ENCODE measurements at places on chromosomes 5 and 9. TPM values are rescaled to one million over a fixed set of nuclear protein-coding genes. Genes with fewer than 3 reads are reported as not detected.
A peak's percentile ranks its signal among the peaks of the same experiment; 100 is the strongest.

Gene RNF183
- 0.41 TPM for total RNA-seq

Gene TEX48
- not detected for total RNA-seq

Gene AGXT2
- not detected for total RNA-seq

Gene IQGAP2
- 12.7 TPM for total RNA-seq

Gene PCDHB10
- total RNA-seq, result 4.1 TPM

Gene DOCK8
- total RNA-seq, result 0.14 TPM

Gene REEP2
- total RNA-seq, result 64.7 TPM

Gene PCDHB5
- total RNA-seq, result not detected

Gene GRXCR2
- 0.15 TPM for total RNA-seq

Gene SLC34A1
- not detected for total RNA-seq

Gene OTULIN
- 9.0 TPM for total RNA-seq

- ATAC-seq, result peak; percentile 88
Measured at GRCh38 chr9:121819428-121820231, 168.2 kb downstream of the DAB2IP start.

DNA sequence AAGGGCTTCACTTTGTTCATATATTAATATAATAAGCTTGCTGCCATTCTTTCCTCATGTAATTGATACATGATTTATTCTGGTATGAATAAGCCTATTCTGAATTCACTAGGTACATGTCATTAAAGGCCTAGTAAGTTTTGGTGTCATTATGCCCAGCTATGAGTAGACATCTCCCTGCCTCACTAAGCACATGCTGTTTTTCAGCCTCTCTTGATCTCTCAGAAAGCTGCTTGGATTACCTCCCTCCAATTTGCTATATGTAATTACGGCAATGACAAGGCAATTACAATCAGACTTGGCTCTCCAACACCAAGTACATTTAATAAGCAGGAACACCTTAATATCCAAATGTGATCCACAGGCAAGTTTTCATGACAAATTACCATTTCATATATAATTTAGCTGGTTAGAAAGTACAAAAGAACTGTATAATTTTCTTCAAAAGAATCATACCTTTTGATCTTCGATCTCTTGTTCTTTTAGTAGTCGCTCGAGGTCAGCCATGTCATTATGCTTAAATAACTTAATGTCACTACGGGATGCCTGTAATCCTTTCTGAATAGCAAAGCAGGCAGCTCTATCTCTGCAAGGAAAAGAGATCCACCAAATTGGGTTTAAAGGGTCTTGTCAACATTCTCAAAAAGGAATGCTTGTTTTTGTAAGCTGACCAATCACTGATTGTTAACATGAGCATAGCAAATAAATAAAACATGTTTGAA lies 56.3 kb downstream of the SPTLC1 start:
- peak; percentile 66 for ATAC-seq

GRCh38 chr5:83931969-83932368 lies 211.3 kb upstream of the HAPLN1 start:
- ATAC-seq, result no peak

GRCh38 chr5:126826619-126827215 lies 49.8 kb downstream of the LMNB1 start:
- ATAC-seq, result no peak

DNA sequence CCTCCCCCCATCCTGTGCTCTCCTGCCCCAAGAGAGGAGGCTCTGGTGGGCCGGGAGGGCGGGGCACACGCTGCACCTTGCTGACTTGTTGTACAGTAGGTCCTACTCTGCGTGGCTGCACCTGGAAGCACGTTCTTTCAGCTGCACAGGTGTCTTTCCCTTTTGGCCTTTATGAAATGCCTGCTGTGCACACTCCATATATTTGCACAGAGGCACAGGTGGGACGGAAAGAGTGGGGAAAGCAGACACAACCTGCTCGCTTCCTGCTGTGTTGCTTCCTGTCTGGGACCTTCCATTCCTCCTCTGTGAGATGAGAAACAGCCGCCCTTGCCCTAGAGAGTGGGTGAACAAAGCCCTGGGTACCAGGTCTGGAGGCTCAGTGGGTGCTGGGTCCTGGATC lies 4.8 kb downstream of the USP20 start:
- ATAC-seq, result no peak

DNA sequence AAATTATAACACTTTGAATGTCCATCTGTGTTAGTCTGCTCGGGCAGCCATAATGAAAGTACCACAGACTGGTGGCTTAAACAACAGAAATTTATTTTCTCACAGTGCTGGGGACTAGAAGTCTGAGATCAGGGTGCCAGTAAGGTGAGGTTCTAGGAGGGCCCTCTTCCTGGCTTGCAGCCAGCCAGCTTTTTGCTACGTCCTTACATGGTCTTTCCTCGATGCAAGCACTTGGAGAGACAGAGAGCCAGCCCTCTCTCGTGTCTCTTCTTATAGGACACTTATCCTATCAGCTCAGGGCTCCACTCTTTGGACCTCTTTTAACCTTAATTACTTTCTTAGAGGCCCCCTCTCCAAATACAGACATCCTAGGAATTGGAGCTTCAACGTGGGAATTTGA lies 351.8 kb downstream of the SPOCK1 start:
- ATAC-seq, result no peak

DNA sequence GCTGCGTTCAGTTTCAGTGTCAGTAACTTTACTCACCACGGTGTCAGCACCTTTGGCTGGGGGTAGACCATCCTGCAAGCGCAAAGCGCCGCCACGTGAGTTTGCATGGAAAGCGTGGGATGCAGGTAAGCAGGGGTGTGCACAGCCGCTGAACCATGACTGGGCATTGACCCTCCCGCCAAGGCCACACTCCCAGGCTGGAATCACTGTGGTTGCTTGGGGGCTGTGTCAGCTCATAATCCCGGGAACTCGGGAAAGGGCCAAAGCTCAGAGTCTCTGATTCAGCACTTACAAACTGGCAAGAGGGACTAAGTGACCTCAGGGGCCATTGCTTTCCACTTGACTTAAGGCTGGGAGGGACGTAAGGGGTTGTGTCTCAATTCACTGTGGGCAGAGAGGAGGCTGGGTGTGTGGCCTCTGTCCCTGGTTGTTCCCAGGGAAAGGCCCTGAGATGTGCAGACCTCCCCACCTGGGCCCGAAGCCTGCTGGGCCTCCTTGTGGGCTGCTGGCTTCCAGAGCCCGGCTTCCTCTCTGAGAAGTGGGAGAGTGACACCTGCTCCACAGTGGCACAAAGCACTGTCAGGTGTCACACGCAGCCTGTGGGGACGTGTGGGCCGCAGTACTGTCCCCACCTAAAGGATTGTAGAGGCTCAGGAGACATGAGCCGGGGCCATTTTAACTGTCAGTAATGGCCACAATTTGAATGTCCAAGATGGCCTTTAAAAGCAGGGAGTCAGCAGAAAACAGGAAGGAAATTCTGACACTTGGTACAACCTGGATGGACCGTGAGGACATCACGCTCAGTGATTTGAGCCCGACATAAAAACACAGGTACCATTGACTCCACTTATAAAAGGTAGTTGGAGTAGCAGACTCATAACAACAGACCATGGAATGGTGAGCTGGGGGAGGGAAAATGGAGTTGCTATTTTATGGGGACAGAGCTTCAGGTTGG lies 16.7 kb downstream of the ABO start:
- ATAC-seq, result no peak

DNA sequence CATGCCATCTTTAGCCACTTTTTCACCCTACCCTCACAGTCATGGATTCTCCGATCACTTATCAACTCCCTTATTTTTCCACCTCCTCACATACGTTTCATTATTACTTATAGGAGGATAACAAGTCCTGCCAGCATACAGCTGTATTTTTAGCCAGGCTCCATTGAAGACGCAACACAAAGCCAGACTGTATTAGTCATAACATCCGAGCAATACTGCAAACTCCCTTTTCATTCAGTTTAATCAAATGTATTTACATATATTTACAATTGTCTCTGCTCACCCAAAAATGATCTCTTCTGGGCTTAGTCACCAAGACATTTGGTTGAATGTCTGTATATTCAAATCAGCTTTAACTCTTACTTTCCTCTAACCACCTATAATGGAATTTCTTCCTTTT lies 126.4 kb upstream of the PRLR start:
- no peak for ATAC-seq

DNA sequence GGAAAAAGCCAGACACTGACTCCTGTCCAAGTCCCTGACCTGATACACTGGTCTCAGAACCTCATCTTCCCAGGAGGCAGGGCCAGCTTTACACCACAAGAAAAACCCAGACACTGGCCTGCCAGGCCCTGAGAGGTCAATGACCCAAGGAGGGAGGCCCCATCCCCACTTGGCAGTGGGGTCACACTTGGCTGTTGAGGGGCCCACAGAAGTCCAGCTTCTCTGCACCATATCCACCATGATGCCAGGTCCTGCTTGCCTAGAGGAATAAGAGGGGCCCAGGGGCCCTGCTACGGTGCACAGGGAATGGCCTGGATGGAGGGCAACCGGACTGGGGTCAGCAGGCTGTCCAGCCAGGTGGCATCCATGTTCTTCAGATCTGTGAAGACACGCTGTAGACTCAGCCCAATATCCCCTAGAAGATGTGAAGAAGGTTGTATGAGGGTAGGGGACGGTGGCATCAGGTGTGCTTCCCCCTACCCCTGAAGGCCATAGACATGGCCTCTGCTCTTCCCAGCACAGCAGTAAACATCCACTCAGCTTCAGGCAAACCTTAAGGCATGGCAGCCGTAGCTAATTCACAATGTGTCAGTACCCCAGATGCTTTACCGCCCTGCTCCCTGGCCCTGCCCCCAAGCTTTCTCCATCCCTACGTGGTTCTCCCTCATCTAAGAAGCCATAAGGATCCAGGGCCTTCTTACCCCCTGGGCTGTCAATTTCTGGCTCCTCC lies 6.7 kb downstream of the IRF1 start:
- ATAC-seq, result no peak

DNA sequence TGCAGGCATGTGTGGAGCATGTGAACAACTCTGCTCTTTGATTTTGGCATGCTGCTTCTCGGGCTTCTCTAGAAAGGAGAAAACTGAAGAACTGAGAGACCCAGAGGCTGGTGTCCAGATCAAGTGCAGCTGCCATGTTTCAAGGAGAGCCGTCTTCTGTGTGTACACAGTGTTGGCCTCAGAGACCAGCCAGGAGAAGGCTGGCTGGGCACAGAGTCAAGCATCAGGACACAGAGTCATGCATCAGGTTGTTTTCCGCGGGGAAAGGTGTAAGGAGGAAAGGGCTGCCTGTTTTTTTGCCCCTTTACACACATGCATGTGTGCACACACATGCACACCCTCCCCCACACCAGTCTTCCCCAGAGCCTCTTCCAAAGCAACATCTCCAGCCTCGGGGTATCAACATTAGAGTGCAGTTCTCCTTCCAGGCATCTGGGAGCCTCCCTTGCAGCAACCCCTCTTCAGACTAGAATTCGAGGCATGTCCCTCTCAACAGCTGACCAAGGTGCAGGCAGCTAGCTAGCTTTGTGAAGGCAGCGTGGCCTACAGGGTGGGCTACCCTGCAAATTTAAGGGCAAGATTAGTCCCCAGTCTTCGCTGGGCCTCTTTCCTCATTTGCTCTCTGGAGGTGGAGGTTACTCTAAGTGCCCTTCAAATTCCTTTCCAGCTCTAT lies 180.9 kb downstream of the AOPEP start:
- no peak for ATAC-seq

DNA sequence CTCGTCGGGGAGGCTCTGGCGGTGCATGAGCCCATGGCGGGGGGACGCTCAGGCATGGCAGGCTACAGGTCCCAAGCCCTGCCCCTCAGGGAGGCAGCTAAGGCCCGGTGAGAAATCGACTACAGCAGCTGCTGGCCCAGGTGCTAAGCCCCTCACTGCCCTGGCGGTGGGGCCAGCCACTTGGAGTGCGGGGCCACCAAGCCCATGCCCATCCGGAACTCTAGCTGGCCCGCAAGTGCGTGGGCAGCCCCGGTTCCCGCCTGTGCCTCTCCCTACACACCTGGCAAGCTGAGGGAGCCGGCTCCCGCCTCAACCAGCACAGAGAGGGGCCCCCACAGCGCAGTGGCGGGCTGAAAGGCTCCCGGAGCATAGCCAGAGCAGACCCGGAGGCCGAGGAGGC lies 1896.9 kb upstream of the CDH6 start:
- ATAC-seq, result no peak

- ATAC-seq, result no peak
Measured at GRCh38 chr5:5886812-5887486, 464.5 kb downstream of the ICE1 start.

DNA sequence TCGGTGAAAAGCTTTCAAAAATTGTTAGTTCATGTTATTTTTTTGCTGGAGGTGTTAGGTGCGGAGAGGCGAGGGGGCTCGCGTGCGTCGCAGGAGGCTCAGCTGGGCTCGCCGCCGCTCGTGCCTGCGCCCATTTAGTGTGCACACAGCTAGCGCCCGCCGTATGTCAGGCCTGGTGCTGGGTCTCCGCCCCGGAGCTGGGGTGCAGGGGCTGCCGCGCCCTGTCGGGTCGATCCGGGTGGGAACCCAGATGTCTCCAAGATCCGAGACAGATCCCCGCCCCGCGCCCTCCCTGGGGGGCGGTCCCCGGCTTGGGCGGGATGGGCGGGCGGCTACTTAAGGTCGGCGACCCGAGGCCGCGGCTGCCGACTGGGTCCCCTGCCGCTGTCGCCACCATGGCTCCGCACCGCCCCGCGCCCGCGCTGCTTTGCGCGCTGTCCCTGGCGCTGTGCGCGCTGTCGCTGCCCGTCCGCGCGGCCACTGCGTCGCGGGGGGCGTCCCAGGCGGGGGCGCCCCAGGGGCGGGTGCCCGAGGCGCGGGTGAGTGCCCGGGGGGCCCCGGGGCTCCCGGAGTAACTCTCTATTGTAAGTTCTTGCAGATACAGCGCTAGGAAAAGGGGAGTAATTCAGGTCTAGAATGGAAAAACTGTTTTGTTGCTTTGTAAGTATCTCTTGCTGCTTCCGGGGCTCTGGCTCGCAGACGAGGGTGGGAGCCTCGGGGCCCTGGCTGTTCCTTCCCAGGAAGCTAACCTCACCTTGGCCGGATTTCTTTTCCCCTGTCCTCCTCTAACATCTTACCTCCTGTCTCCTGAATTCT lies 31.7 kb downstream of the GSN start:
- peak; percentile 65 for ATAC-seq

- no peak for ATAC-seq
Measured at GRCh38 chr9:137691646-137692351, 73.0 kb downstream of the EHMT1 start.

- no peak for ATAC-seq
Measured at GRCh38 chr5:138748630-138749081, 4.6 kb upstream of the CTNNA1 start.

DNA sequence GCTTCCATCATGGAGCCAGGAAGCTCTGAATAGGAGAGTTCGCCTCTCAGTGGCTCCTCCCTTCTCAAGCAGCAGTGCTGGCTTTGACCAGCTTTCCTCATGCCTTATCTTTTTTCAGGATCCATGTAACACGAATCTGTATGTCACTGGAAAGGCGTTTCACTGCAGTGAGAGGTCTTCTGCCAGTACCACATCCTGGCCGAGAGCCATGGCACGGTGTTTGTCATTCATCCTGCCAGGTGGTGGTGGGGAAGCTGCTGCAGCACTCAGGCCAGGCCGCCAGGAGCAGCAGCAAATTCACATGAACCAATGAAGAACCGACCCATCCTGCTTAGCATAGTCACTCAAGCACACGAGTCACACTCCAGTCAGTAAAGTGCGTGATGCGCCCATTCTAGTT lies 179.0 kb downstream of the FANCC start:
- no peak for ATAC-seq

GRCh38 chr5:123441408-123441807 lies 18.2 kb upstream of the CEP120 start:
- peak; percentile 95 for ATAC-seq

- ATAC-seq, result no peak
Measured at GRCh38 chr9:108663422-108663821, 192.4 kb downstream of the ACTL7B start.

All from motor neuron (in vitro differentiated cells).